ENCODE measurements at places on chromosomes 2 and 18. TPM values are rescaled to one million over a fixed set of nuclear protein-coding genes. Genes with fewer than 3 reads are reported as not detected.

Gene SLC19A3
- total RNA-seq: 9.3 TPM

Gene ESPNL
- total RNA-seq: 1.3 TPM

Gene SLC11A1
- total RNA-seq: 1.3 TPM

Gene RFTN2
- total RNA-seq: 23.5 TPM

Gene SP100
- 157 TPM for total RNA-seq

Gene ALK
- total RNA-seq: not detected

Gene IL1B
- not detected for total RNA-seq

Gene ANKRD30BL
- total RNA-seq: not detected

Gene SUCLG1
- 52.2 TPM for total RNA-seq
